ENCODE measurements at places on chromosomes 1 and 21.
A peak's percentile ranks its signal among the peaks of the same experiment; 100 is the strongest.

- DNase-seq: peak; percentile 30
Measured at GRCh38 chr21:43923391-43923790, 58.4 kb downstream of the AGPAT3 start.

DNA sequence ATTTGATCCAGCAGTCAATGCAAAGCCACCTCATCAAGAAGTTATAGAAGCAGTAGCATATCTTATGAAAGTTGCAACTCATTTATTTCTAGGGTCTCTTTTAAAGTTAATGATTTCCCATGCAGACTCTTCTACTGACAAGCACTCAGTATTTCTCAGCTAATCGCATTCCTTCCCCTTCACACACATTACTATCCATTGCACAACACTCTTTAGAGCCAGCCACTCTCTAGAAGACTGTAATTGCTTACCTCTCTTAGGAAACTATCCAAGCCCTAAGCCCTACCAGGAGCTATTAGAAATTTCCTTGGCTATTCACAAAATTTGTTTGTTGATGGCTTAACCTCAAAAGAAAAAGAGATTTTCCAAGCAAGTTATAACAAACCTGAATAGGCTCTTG, 106.0 kb downstream of the ADAMTS1 start:
- DNase-seq: peak; percentile 32

- DNase-seq: no peak
Measured at GRCh38 chr1:223718850-223719249, 6.5 kb downstream of the CAPN2 start.

- DNase-seq: no peak
Measured at GRCh38 chr1:54331843-54332463, 74.2 kb downstream of the SSBP3 start.

GRCh38 chr21:16571594-16571993, 841.8 kb downstream of the USP25 start:
- DNase-seq: no peak

- DNase-seq: no peak
Measured at GRCh38 chr1:40239626-40240025, 8.1 kb upstream of the TMCO2 start.

GRCh38 chr1:178614286-178614685, 101.4 kb downstream of the TEX35 start:
- DNase-seq: no peak

DNA sequence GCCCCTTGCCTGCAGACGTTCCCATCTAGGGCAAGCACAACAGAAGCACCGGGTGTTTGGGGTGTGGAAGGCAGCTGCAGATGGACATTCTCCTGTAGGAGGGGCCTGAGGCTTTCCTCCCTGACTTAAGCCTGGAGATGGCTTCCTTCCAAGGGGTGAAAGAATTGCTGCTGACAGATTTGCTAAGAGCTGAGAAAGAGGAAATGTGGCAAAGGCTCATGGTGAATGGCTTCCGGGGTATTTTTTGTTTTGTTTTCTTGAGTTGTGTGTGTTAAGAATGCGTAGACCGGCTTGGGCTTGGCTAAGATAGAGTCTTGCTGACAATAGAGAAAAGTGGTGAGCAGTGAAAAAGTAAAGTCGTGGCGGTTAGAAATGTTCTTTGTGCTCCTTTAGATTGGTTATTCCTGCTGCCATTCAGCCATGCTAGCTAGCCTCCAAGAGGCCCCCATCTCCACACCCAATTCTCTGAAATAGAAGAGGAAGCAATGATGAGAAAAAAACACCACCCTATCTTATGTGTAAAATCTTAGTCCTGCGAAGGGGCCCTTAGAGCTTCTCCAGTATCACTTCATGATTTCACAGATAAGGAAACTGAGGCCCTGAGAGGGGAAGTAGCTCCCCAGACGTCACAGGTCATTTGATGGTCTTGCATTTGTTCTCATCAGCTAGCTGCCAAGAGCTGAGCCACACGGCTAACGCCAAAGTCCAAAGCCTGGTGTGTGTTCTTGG, 36.9 kb downstream of the EIF2D start:
- peak; percentile 74 for DNase-seq
